Activated naive CD8-positive, alpha-beta T cell treated with anti-CD3 and anti-CD28 coated beads for 36 hours (primary cell): ENCODE measurements at places on chromosomes 13 and 19. TPM values are rescaled to one million over a fixed set of nuclear protein-coding genes. Genes with fewer than 3 reads are reported as not detected.

- DNase-seq, result no peak
Measured at GRCh38 chr13:81106348-81106747, 765.4 kb upstream of the SPRY2 start.

Gene ZNF221
- 1.6 TPM for total RNA-seq

DNA sequence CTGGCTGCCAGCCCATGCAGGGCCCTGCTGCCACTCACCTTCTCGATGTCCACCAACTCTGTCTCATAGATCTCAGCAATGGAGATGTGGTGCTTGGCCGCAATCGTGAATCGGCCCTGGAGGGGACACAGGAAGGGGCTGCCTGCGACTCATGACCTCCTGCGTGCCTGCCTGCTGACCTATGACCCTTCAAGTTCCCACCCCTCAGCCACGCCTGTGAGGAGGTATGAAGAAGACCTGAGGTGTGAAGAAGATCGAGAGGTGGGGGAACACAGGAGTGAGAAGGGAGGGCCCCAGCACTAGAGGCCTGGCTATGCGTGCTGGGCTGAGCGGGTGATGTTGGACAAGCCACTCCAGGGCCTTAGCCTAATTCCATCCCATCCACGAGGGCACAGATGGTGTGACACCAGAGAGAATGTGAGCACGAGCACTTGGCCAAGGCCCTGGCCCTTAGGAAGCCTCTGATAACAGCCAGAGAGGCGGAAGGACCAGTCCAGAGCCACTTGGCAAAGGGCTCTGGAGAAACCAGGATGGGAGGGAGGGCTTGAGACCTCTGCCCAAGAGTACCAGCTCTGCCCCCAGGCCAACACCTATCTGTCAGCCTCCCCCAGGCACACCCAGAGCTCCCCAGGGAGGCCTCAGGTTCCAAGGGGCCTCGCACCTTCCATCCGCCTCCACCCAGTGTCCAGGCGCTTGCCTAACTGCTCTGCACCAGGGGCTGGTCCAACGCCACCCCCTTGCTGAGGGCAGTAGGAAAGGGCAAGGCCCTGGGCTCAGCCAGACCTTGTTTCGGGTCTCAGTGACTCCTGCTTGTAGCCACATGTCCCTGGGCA, 9.6 kb upstream of the KPTN start:
- DNase-seq, result no peak

DNA sequence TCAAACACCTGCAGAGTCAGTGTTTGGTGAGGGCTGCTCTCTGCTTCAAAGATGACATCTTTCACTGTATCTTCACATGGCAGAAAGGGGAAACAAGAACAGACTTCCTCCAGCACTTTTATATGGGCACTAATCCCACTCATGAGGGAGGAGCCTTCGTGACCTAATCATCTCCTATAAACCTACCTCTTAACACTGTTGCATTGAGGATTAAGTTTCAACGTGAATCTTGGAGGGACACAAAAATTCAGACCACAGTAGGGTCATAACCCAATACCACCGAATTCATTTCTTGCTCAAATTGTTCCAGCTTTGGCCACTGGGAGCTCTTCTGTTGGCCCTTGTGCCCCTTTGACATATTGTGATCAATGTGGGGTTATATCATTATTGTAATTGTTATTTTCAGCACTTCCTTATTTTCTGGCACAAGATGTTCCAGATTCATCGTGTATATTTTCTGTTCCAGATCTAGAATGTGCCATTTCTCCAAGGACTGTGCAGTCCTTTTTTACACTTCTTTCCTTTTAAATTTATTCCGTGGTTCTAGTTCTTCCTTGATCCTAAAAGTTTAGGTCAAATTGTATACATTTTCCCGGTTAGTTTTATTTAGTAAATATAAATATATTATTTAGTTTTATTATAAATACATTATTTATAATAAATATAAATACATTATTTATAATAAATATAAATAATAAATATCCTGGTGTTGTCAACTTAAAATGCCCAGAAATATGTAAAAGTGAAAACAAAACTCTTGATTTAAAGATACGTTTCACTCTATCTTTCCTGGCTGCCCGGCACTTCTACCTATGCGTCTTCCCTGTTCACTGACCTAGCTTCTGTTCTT, 35.5 kb upstream of the IGFL4 start:
- DNase-seq, result no peak

GRCh38 chr19:45895519-45895972, 6.9 kb downstream of the MYPOP start:
- no peak for DNase-seq

- DNase-seq, result peak; percentile 49
Measured at GRCh38 chr19:40596608-40597328, 4.4 kb upstream of the LTBP4 start.

- DNase-seq, result no peak
Measured at GRCh38 chr13:56187331-56187730, 953.4 kb upstream of the PRR20A start.

- no peak for DNase-seq
Measured at GRCh38 chr13:111394211-111394922, 73.9 kb downstream of the TEX29 start.

Gene A1BG
- total RNA-seq, result 23.2 TPM

Gene ZSCAN4
- total RNA-seq, result not detected

Gene SYNGR4
- 0.31 TPM for total RNA-seq

DNA sequence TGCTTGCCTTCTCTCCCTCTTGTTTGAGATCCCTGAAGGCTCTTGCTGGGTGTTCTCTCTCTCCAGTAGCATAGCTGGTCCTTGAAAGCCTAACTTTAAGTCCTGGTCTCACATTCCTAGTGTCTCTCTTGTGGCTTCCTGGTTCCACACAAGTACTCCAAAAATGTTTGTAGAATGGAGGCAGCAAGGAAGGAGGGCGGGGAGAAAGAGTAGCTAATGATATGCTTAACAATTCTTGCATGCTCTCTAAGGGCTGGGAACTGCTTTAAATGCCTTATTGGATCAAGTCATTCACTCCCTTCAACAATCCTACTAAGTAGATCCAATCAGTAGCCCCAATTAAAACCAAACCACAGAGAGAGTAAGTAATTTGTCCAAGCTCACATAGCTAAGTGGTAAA, 357.3 kb downstream of the KLF5 start:
- DNase-seq, result no peak

- peak; percentile 32 for DNase-seq
Measured at GRCh38 chr19:10114651-10115391, 3.3 kb downstream of the P2RY11 start.

Gene NUDT15
- total RNA-seq, result 24.5 TPM

- DNase-seq, result peak; percentile 74
Measured at GRCh38 chr19:2636897-2637683, 65.4 kb downstream of the GNG7 start.

DNA sequence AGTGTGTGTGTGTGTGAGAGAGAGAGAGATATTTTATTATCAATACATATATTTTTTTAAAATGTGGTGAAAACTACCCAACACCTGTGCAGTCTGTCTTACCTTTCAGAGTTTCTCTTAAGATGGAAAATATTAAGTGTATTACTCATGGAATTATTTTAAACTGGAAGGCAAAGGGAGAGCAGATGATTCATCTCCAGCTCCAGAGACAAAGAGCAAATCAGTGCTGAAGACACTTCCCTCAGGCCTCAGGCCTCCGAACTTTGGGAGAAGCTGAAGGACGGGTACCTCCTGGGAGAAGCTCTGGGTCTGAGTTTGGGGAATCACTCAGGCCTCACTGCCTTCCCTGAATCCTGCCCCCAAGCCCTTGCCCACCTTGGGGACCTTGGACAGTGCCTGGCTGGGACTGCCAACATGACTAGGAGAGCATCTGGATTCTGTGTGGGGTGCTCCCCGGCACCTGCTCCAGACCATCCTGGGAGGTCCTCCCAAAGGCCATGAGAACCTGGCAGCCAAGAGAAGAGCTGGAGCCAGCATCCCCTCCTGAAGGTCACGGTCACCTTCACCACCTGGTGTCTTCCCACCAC, 170.4 kb upstream of the UBL3 start:
- DNase-seq, result no peak

DNA sequence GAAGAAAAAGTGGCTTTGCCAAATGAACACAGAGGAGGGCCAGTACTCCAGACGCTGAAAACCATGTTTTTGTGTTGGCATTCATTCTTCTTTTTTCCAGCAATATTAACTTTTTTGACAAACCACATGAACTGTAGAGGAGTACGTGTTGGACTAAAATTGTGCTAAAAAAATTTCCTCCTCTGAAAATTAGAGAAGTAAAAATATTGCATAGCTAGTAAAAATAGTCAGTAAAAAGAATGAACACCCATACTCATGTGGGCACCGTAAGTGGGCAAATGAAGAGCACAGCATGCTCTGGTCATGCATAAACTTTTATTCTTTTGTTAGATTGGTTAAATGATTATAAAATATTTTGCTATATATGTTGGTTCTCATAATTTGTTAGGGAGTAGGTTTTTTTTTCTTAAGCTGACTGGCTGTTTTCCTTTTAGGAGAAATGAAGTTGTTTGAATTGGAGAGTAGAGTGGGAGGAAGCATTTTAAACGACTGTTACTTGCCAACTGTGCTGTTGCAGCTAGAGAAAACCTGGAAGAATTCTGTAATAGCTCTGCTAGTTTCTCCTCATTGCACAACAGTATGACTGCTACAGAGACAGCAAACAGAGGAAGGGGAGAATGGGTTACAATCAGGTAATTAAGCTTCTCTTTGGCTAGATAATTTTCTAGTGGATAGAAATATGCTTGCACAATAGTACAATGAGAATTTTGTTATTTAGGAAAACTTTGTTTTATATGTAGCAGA, 222.4 kb downstream of the KCTD12 start:
- DNase-seq, result no peak

DNA sequence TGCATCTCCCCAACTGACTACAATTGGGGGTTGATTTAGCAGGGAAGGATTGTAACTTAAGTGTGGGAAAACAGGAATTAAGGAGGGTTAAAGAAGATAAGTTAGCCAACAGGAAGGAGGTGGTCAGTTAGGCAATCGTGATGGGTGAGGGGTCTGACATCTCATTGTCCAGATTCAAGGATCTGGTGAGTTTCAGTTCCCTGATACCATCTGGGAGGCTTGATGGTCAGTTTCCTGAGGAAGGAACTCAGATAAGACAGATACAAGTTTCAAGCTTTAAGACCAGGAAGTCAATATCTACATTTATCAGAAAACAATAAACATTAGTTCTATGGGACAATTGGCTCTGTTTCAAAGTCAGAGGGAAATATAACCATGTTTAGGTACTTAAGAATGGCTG, 601.8 kb downstream of the SLITRK6 start:
- no peak for DNase-seq

Gene BLVRB
- total RNA-seq, result 15.2 TPM

DNA sequence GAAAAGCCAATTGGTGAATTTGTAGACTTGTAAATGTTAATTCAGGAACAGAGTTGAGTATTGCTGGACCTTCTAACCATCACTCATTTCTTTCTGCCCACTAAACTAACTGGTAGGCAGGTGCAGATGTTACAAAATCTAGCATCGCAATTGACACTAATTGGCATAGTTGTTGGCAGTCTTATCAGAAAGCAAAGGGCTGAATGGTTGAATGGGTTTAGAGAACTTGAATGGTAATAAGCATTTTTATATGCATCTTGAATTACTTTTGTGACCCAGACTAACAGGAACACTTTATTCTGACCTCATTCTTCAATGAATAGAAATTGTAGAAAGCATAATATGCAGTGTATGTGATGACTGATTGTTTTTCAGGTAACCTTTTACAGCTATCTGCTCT, 189.1 kb downstream of the GGACT start:
- DNase-seq, result no peak

Gene IL11
- not detected for total RNA-seq

Gene FSD1
- total RNA-seq, result 21.3 TPM

- DNase-seq, result peak; percentile 77
Measured at GRCh38 chr19:58228585-58229254, at the start of gene ZNF544. ZNF544 (plus strand) TSS chr19:58228914; CDS start chr19:58244024, 15,110 bp downstream.

DNA sequence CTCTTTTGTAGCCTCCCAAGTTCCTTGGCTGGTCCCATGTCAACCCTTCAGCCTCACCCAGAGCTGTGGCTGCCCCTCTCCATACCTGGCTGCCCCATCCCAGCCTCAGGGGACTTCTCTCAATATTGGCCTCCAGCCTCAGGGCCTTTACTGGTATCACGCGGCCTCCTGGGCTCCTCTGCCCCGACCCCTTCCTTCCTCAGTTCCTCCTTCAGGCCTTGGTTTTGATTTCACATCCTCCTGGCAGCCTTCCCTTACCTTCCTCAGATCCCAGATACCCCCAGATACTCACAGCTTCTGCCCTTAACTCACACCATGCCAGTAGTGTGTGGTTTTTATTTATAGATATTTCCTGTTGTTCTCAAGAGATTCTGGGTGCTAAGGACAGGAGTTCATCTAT, 12.8 kb upstream of the SCN1B start:
- no peak for DNase-seq

DNA sequence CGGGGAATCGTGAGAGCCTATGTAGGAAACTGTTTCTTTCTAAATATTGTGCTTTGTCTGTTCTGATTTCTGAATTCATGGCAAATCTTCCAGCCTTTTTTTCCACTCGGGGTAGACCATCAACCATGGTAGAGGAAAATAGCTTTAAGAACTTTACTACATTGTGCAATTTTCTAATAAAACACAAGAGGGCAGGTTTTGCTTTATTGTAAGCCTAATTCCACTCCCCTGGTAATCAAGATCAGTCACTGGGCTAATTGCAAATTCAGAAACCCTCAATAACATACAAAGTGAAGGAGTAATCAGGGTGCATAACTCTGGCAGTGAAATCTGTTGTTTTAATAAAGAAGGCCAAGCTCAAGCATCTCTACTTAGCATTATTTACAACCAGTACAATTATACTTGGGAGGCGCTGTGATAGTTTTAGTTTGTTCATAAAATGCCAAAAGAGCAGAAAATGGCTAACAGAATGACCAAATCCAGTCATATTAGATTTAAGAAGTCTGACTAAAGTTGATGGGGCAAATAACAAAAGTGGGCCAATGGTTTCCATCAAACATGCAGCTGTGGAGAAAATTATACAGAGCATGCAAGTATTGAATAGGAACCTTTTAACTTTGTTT, 43.8 kb downstream of the DCT start:
- DNase-seq, result no peak

- DNase-seq, result no peak
Measured at GRCh38 chr19:8081569-8082550, 29.3 kb downstream of the CCL25 start.
